ENCODE measurements at places on chromosomes 2 and 18.

- DNase-seq: no peak
Measured at GRCh38 chr18:6614952-6615351, 114.6 kb upstream of the ARHGAP28 start.

DNA sequence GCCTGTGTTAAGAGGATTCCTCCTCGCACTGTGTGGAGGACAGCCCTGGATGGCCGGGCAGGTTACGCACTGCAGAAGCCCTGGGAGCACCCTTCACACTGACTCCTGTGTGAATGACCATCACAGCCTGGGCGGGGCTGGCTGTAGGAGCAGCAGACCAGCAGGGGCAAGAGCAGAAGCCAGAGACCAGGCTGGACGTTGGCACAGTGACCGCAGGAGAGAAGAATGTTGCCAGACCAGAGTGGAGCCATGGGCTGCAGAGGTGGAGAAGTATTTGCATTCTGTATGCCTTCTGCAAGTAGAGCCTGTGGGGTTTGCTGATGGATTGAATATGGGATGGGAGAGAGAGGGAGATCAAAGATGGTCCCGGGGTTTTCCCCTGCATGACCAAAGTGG, 23.1 kb downstream of the LRRFIP1 start:
- no peak for DNase-seq

DNA sequence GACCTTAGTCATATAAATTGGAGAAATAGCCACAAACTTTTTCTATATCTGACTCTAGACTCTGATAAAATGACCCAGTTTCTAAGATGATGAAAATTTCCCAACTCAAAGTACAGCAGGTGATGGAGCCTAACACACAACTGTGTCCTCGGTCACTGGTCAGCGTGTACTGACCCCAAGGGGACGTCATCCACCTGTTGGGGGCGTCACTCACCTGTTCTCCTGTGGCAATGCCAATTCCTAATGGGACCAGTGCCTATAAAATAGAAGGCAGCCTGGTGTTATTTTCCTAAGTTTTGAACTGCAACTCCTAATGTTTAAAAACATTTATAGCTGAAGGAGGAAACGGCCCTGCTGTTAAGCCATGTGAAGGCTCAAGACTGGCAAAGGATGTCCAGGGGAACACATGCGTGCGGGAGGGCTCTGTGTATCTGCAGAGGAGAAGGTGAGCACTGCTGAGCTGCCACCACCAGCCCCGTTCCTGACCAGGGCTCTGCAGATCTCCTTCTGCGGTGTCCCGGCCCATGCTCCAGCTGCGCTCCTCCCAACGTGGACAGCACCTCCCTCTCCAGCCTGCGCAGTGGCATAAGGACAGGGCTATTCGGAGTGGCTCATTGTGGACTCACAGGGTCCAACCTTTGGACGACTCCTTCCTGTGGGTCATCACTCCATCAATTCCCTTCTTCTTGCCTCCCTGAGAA, 21.2 kb downstream of the TYMS start:
- no peak for DNase-seq

GRCh38 chr2:127469974-127470373, 51.7 kb downstream of the PROC start:
- DNase-seq: no peak

DNA sequence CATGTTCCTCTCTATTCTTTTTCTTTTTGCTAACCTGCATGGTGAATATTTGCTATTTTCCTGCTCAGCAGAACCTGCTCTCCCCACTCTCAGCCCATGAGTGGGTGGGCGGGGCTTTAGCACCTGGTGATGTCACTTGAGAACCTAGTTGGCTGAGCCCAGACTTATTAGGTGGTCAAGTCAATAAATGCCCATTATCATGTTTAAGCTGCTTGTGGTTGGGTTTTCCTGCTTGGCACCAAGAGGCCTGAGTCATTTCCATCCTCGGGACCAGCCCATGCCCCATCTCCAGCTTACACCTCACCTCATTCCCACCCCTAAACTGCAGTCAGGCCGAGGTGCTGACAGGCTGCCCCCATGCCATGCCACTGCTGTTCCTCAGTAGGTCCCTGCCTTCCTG, 226.6 kb downstream of the ANKRD30B start:
- DNase-seq: no peak

- no peak for DNase-seq
Measured at GRCh38 chr2:237486819-237487448, at the start of gene MLPH. MLPH (plus strand) TSS chr2:237487251; CDS start chr2:237493427, 6,176 bp downstream.

GRCh38 chr2:166627893-166628292, 133.8 kb upstream of the SCN7A start:
- DNase-seq: no peak

DNA sequence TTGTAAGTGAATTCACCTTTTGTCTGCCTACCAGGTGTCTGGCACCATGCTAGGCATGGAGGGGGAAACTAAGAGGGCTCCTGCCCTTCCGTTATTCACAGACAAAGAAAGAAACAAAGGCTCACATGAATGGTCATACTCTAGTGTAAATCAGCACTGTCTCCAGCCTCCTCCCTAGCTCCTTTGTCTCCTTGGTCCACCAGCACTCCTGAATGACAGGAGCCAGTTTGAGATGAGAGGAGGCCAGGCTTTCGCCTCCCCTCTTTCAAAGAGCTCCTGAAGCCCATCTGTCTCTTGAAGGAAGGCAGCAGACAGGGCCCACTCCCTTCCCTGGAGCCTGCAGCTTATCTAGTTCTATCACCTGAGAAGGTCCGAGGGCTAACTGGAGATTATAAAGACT, 18.7 kb downstream of the SATB2 start:
- no peak for DNase-seq

DNA sequence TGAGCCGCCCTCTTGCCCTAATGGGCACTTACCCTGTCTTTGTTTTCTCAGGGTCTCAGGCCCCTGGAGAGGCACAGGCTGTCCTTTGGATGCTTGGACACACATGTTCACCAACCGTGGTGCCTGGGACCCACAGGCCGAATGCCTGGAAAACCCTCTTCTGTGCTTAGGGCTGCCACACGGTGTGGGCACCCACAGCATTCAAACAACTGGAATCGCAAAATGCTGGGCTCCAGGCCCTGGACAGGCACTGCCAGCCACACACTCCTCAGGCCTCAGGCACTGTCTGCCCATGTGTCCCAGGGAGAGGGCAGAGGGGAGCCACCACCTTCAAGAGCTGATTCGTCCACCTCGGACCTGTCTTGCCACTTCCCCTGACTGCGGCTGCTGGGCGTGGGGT, 123.1 kb upstream of the ACKR3 start:
- no peak for DNase-seq

- DNase-seq: no peak
Measured at GRCh38 chr2:118269408-118270051, 181.3 kb downstream of the INSIG2 start.

All from CD4-positive, alpha-beta T cell treated with Interleukin-4 for 1 hour (primary cell).